ENCODE measurements at places on chromosomes 11 and 22.

DNA sequence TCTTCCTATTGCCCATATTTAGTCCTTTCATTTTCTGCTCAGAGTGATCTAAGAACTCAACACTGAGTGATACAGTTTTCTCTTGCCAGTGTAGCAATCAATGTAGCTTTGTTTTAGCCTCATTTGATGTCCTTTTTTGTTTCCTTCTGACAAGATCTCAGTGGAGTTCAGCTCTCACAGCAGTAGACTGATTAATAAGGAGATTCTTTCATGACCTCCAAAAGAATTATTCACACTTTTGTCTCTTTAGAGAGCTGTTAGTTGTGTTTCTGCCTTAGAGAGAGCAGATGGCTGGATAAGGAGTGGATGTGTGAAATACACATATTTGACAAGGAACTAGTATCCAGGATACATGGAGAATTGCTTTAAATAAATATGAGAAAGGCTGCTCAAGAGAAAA, 6.6 kb upstream of the TMEM225 start:
- DNase-seq, result no peak

GRCh38 chr22:24935771-24936483, 10.6 kb downstream of the LHFPL7 start:
- no peak for DNase-seq

GRCh38 chr11:35144806-35145205, 5.8 kb downstream of the CD44 start:
- DNase-seq, result no peak

DNA sequence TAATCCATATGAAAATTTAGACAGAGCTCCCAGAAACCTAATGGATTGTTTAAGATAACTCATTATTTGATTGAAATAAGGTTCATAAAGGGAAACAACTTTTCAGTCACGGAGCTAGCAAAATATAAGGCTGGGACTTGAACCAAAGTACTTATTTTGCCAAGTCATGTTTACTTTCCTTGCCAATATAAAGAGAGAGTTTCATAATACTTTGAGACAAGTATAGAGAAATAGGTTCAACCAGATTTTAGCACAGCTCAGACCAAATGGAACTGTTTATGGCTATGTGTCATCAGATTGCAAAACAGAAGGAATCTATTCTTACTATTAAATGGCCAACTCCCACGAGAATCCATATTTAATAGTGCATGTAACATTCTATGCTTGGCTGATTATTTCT, 1517.5 kb upstream of the TENM4 start:
- no peak for DNase-seq

DNA sequence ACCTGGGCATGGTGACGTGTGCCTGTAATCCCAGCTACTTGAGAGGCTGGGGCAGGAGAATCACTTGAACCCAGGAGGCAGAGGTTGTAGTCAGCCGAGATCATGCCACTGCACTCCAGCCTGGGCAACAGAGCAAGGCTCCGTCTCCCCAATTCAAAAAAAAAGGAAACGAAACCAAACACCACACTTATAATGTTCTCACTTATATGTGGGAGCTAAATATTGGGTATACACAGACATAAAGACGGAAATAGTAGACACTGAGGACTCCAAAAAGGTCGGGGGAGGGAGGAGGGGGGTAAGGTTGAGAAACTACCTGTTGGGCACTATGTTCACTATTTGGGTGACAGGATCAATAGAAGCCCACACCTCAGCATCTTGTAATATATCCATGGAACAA, 94.3 kb downstream of the GAB2 start:
- no peak for DNase-seq

DNA sequence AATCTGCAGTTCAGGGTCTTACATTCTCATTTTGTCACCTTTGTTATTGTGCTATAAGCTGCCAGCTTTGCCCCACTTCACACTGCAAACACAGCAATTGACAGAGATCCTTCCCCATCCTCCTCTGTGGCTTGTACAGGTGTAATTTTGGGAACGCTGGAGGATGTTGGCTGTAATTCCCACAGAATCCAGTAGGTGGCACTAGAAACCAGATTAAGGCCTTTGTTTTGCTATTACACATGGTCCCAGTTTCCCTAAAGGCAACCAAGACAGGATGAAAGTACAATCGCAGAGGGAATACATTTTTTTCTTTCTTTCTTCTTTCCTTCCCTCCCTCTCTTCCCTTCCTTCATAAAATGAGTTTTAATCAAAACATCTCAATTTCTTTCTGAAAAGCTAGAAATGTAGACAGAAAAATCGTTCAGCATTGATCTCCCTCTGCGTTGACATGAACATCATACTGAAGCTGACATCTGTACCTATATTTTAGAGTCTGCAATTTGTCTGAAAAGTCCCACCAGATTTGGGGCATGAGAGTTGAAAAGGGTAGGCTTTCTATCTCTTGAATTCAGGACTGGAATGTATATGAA, 21.3 kb upstream of the NELL1 start:
- DNase-seq, result no peak

GRCh38 chr22:36461665-36462649, 19.5 kb downstream of the TXN2 start:
- no peak for DNase-seq

GRCh38 chr11:72233056-72233772, 8.6 kb downstream of the INPPL1 start:
- DNase-seq, result no peak

DNA sequence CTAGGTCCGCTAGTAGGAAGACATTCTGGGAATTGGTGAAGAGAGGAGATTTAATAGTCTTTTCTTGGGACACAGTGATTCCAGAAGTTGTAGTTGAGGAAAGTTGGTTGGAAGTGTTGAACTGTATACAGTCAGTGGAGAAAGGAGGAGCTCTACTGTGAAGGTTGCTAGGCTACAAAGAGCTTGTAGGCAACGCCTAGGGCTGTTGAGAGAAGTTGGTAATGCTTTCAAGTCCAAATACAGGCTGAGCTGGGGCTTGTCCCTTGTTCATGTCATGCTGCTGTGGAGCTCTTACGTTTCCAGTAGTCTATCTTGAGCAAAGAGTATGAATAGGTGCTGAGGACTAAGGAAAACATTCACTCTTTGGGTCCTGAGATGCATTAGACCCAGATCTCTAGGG, 1.1 kb downstream of the TBCEL start:
- DNase-seq, result no peak

GRCh38 chr11:20357150-20357549, 6.4 kb upstream of the HTATIP2 start:
- DNase-seq, result no peak

DNA sequence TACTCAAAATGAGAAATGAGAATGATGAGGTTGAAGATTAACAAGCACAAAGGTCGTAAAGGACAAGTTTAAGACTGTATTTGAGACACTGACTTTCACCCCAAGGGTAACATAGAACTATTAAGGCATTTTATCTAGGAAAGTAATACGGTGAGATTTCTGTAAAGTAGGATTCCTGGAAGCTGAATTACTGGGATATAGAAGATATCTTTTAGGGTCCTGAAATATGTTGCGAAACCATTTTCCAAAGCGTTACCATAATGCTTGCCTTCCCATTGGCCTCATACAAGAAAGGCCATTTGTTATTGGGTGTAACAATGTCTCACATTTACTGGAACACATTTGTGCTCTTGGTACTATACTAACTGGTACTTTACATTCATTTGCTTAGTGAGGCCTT, 1185.9 kb upstream of the TENM4 start:
- no peak for DNase-seq

- DNase-seq, result no peak
These were observed 790.2 kb downstream of the TBC1D22A start for GRCh38 chr22:47552541-47553205.

DNA sequence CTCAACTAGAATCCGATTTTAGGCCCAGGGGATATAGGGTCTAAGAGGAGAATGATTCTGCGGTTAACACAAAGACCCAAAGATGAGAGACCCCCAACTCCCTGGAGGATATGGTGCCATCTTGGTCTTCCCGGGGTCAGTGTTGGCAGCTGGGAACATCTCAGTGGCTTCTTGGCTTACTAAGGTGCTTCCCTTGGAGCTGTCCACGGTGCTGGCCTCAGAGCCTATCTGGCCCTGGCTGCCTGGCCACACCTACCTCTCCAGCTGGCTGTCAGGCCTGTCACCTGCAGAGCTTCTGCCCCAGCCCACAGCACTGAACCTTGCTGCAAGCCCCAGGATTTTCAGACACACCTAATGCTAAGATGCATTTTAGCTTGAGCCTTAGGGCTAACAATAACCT, 70.7 kb upstream of the THY1 start:
- no peak for DNase-seq

All from nucleus accumbens (tissue), 56 donors.